ENCODE measurements at places on chromosomes 3 and 15.

DNA sequence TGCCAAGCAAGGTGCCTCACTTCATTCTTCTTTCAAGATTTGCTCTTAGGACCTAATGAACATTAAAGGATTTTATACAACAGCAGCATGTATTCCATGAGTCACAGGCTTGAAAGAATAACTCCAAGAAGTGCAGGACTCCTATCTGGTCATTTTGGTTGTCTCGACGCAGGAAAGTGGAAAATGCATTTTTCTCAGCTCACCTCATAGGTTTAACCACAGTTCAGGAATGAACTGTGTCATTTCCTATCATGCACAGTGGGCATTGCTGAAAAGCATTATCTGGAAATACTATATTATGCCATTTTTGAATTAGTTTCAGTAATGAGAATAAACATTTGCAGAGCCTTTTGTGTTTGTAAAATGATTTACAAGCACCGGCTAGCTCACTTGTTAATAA lies 98.7 kb upstream of the BFSP2 start:
- no peak for DNase-seq

DNA sequence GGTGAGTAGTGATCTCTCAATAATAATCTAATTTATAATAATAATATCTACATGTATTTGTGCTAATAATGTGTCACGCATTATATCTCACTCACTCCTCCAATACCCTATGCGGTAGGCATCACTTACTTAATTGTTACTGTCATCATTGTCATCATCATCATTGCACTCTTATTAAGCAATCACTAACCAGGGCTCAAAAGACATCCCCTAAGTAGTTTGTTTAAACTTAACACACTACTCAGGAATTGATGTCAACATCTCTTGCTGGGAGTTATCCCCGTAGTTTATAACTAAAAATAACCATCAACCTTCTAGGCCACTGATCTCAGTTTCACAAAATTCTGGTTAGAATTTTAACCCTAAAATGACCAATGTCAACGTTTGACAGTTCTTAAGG lies 56.8 kb upstream of the ICE2 start:
- no peak for DNase-seq

GRCh38 chr3:66441129-66441528 lies 59.7 kb downstream of the LRIG1 start:
- DNase-seq = no peak

GRCh38 chr15:95304151-95304946 lies 1026.2 kb upstream of the NR2F2 start:
- DNase-seq = no peak

- no peak for DNase-seq
Measured at GRCh38 chr3:128074851-128075521, 22.7 kb downstream of the SEC61A1 start.

DNA sequence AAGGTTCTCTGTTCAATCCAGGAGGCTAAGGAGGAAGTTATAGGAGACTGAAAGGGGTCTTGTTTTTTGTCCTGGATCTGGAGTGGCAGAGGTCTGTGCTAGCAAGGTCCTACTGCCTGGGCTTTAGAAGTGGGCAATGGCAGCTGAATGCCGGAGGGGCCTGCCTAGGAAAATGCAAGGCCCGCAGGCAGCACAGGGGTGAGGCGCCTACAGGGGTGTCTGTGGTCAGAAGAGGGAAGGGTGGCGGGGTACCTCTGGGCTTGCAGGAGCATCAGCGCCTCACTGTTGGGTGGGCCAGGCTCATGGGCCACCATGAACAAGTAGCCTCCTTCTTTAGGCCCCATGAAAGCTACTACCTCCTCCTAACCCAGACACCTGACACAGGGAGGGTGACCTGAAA lies 175.4 kb downstream of the PEX5L start:
- DNase-seq = no peak

DNA sequence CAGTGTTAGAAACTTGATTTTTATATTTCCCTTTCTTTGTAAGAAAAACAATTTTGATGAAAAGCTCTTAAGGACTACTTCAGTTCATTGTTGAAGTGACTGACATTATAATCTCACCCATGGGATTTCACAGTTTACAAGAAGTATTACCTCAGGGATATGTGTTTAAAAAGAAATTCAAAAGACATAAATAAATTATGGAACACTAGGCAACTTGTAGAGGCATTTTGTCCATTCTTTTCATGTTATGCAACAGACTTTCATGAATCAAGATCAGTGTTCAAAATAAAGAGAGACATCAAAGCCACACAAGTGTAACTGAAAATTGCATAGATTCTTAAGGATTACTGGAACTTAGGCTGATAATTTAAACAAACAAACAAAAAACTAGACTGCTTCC lies 196.8 kb upstream of the AGTR1 start:
- DNase-seq = no peak

- no peak for DNase-seq
Measured at GRCh38 chr3:186102687-186103086, 6.2 kb downstream of the ETV5 start.

GRCh38 chr15:49323207-49323606 lies 99.8 kb upstream of the FGF7 start:
- DNase-seq = no peak

DNA sequence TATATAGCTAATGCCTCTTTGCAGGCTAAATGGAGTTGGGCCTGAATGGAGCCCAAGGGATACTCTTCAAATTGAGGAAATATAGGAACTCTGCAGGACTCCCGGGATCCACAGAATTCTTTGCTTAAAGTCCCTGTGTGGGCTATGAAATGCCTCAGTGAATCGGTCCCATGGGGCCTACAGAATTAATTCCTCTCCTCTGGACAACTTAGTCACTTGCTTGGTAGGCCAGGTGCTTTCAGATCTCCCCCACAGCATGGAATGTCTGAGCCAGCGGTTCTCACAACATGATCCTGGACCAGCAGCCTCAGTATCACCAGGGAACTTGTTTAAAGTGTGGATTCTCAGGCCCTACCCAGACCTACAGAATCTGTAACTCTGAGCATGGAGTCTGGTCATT lies 15.1 kb upstream of the PRICKLE2 start:
- DNase-seq = no peak

GRCh38 chr3:186093271-186093900 lies 15.5 kb downstream of the ETV5 start:
- no peak for DNase-seq

- no peak for DNase-seq
Measured at GRCh38 chr15:81863162-81863561, 182.7 kb downstream of the MEX3B start.

DNA sequence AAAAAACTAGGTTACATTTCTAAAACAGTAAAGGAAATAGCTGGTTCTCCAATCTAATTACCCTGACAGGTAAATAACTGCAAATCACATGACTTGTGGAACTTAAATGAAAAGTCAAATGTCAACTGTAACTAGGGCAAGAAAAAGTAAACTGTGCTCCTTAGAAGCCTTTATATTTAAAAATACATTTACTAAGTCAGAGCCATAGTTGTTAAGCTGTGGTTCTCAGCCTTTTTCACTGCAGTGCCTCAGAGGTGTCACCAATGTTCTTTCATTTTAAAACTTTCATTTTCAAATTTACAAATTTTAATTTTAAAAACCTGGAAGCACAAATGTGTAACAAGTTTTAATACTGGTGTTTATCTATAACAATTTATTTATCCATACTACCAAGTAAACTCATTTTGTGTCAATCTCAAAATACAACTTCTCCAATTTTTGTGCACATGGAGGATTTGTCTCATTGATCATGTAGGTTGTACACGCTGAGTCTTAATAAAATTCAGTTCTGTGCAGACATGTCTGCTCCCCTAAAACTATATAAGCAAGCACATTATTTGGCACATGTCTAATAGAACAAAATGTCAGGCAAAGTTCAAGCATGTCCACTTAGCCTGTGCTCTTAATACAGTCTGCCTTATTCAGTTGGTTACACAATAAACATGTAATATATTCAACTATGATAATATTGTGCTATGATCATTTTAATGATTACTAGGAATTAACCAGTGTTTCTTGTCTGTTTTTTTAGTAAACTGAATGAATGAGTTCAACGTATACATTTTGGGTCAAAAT lies 70.4 kb downstream of the DLG1 start:
- no peak for DNase-seq

GRCh38 chr3:197458179-197458707 lies 97.5 kb downstream of the BDH1 start:
- DNase-seq = no peak

DNA sequence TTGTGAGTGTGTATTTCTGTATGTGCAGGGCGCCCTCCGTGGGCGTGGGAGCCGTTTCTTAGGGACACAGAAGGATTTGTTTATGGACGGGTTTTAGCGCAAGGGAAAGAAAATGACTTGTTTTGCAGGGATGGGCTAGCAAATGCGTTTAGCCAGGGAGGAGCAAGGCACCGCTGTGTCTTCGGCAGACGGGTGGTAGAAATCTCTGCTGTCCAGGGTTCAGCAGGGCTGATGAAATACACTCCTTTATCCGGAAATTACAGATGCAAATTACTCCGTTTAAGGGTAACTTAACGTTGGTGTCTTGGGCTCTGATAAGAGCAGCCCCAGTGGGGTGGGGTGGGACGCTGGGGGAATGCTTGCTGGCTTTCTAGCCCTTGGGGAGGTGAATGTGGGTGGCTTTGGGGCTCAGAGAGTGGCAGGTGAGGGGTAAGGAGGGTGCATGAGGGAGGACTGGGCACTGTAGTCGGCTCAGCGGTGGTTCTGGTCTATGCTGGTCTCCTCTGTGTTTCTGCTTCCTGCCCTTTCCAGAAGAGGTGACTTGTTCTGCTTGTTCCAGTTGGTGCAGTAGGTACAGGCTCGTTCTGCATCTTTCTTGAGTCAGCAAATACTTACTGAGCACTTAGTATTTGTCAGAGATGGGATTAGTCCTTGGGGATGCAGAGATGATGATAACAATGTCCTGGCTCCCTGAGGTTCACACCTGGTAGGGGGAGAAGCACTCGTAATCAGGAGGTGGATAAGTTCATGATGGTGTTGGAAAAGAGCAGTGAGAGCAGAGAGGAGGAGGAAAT lies 954 bp downstream of the SV2B start:
- no peak for DNase-seq

- no peak for DNase-seq
Measured at GRCh38 chr3:183857863-183858262, 26.8 kb downstream of the PARL start.

- DNase-seq = no peak
Measured at GRCh38 chr3:131912255-131912654, 122.6 kb downstream of the CPNE4 start.

DNA sequence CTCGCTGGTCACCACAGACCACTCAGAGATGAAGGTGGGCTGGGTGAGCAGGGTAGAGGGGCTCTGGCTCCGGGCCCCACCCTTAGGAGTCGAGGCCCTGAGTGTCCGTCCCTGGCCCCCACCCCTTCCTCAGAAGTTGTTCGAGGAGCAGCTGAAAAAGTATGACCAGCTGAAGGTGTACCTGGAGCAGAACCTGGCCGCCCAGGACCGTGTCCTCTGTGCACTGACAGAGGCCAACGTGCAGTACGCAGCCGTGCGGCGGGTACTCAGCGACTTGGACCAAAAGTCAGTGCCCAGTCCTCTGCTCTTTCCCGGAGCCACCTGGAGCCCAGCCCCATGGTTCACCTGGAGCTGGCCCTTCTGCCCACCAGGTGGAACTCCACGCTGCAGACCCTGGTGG lies 28.5 kb downstream of the PTPN23 start:
- DNase-seq = no peak

GRCh38 chr3:132593947-132594323 lies 3.1 kb upstream of the ACKR4 start:
- DNase-seq = no peak

GRCh38 chr15:25608926-25609325 lies 170.1 kb upstream of the UBE3A start:
- DNase-seq = no peak

DNA sequence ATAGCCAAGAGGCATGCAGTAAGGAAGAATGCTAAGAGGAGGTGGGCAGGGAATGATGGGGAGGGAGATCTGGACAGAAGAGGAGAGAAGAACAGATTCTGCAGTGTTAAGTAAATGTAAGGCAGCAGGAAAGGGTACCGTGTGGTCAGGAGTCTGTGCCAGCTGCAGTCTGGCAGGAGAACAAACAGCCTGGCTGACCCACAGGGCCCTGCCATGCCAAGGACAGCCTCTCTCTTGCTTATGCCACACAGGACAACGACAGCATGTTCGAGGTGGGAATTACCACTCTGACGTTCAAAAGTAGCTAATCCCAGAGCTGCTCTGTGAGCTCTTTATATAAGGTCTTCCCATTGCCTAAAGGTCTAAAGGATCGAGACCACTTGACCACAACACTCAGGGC lies 31.3 kb downstream of the DAPK2 start:
- DNase-seq = no peak

GRCh38 chr3:5585085-5585484 lies 397.6 kb downstream of the EDEM1 start:
- no peak for DNase-seq

DNA sequence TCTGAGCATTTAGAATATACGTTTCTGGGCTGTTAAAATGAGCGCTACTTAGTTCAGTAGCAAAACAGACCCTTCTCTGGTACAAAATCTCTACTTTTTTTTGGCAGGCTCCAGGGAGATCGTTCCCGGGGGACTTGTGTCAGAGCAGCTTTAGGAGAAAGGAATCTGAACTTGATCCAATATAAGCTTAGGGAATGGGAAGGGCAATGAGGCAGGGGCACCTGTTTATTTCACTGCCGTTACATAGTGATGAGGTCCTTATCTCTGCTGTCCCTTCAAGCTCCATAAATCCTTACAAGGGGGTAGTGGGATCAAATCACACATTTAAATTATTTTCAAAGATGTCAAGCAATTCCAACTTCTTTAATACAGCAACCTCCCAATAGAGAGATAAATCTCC lies 128.7 kb upstream of the BNIP2 start:
- DNase-seq = no peak

GRCh38 chr3:145752576-145752975 lies 408.4 kb downstream of the PLOD2 start:
- DNase-seq = no peak

- no peak for DNase-seq
Measured at GRCh38 chr3:152380043-152380442, 111.3 kb downstream of the MBNL1 start.

DNA sequence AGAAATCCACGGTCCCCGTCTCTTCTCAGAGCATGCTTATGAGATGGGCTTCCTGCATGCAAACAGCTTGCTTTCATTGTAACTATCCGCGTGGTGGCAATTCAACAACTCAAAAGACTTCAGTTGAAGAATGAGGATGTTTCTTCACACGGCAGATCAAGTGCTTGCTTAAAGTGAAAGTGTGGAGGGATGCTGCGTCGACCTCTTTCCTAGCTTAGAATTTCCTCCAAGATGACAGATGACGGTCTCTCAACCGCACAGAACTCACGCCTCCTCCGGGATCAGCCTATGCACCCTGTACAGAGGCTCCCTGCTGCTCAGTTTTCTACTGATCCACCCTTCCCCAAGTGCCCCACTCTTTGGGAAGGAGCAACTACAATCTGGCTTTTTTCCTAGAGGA lies 47.8 kb downstream of the PCSK6 start:
- DNase-seq = no peak

DNA sequence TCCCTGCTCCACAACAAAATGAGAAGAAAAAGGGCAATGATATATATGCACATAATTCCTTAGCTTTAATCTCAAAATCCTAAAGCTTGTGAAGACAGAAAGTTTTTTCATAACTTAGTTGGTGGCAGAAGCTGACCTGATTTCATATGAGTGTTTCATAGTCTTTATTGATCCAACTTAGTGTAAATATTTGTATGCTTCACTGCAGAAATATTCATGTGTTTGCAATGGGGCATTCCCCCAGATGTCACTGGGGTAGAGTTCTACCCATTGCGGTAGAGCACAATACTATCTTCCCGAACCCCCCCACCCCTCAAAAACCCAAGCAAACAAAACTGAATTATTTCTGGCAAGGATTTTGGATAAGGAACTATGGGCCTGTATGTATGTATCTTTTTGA lies 221.2 kb downstream of the THRB start:
- DNase-seq = no peak
